ENCODE measurements at places on chromosomes 12 and 14. TPM values are rescaled to one million over a fixed set of nuclear protein-coding genes. Genes with fewer than 3 reads are reported as not detected.

- peaks cover 4% of the 10 kb centered on the region for H3K27me3 ChIP-seq
- H3K27ac ChIP-seq, result no peak overlapping the region
- peaks cover 6% of the 10 kb centered on the region for H3K4me1 ChIP-seq
- H3K36me3 ChIP-seq, result no peaks in the 10 kb centered on the region
Measured at GRCh38 chr12:112892856-112893255, 13.9 kb upstream of the OAS1 start.

- no peaks in the 10 kb centered on the region for H3K27me3 ChIP-seq
- no peak overlapping the region for H3K27ac ChIP-seq
- no peaks in the 10 kb centered on the region for H3K4me1 ChIP-seq
- no peak for DNase-seq
- H3K36me3 ChIP-seq, result no peaks in the 10 kb centered on the region
Measured at GRCh38 chr14:33435911-33436689, 497.4 kb downstream of the NPAS3 start.

GRCh38 chr12:29152223-29152868 lies 3.3 kb downstream of the FAR2 start:
- no peaks in the 10 kb centered on the region for H3K36me3 ChIP-seq
- DNase-seq, result no peak
- peaks cover 33% of the 10 kb centered on the region for H3K4me1 ChIP-seq

GRCh38 chr12:64268409-64268808 lies 46.3 kb upstream of the KICS2 start:
- DNase-seq, result no peak
- peaks cover 2% of the 10 kb centered on the region for H3K27me3 ChIP-seq
- H3K4me1 ChIP-seq, result no peaks in the 10 kb centered on the region
- no peak overlapping the region for H3K4me3 ChIP-seq

DNA sequence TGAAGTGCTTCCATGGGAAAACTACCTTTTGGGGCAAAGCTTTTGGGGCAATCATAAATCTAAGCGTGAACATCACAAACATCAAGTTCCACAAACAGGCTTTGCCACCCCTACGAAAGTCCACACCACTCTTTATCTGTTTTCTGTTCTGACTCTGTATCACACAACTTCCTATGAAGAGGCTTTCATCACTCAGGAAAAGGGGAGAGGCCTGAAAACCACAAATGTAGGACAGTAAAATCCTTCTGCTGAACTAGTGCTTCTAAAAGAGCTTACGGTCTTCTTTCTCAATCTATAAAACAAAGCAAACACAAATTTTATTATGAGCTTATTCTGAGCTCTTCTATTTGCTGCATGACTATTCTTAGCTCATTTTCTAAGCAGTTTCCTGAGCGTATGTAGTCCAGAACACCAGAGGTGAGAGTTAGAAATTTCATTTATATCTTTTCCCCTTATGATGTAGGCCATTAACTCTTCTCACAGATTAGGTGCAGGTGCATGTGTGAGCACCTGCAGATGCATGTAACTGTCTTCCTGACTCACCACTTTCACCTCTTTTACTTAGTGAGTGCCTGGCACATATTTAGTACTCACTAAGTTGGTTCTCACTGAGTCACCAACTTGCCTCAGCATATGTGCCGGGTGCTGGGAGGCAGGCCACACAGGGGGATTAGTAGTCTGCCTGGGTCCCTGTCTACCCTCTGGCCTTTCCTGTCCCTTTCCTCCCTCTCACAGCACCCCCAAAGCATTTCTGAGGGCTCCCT lies 32.9 kb upstream of the SYCP3 start:
- H3K4me3 ChIP-seq, result no peak overlapping the region
- peaks cover 46% of the 10 kb centered on the region for H3K36me3 ChIP-seq
- no peaks in the 10 kb centered on the region for H3K27me3 ChIP-seq
- no peak overlapping the region for H3K27ac ChIP-seq
- H3K4me1 ChIP-seq, result no peaks in the 10 kb centered on the region
- no peak for DNase-seq

GRCh38 chr12:64172143-64172970 lies 49.7 kb downstream of the KICS2 start:
- H3K27ac ChIP-seq, result no peak overlapping the region
- H3K4me3 ChIP-seq, result no peak overlapping the region
- H3K4me1 ChIP-seq, result no peaks in the 10 kb centered on the region
- H3K36me3 ChIP-seq, result no peaks in the 10 kb centered on the region
- DNase-seq, result no peak

TGM1 gene
- 6.5 TPM for total RNA-seq

POTEG gene
- total RNA-seq, result not detected

DNA sequence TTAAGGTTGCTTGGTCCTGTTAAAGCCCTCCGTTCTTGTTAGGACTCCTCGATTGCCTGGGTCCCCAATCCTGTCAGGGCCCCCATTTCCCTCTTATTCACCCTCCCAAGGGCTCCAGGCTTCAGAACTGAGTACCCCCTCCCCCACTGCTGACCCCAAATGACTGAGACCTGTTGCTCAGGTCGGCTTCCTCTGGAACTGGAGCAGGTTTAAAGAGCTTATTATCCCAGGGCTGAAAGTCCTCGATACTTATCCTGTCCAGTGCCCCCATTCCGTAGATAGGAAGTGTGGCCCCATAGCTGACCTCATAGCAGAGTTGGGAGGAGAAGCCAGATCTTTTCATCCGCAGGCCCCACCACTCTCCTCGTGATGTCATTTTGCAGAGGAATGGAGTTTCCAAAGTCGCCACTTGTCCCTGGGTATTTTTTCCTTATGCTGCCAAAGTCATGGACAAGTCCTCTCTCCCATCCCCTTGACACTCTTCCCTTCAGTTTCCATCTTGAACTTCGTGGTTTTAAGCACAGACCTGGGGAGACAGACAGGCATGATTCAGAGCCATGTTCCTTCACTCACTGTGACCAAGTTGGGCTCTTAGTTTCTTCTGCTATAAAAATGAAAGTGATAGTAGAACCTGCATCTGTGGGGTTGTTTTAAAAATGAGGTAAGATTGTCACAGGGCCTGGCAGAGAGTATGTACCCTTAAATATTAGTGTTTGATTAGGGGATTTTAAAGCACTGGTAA lies 1.2 kb downstream of the USP30 start:
- peaks cover 22% of the 10 kb centered on the region for H3K4me1 ChIP-seq
- no peak for DNase-seq
- peak overlapping the region; percentile 86 for H3K27ac ChIP-seq
- peak overlapping the region; percentile 85 for H3K4me3 ChIP-seq
- H3K27me3 ChIP-seq, result no peaks in the 10 kb centered on the region

GRCh38 chr14:105168093-105168420 lies 519 bp downstream of the JAG2 start:
- peaks cover 22% of the 10 kb centered on the region for H3K27me3 ChIP-seq
- H3K4me1 ChIP-seq, result peaks cover 19% of the 10 kb centered on the region
- H3K36me3 ChIP-seq, result no peaks in the 10 kb centered on the region
- H3K4me3 ChIP-seq, result peak overlapping the region; percentile 66

RILPL2 gene
- total RNA-seq, result 11.2 TPM

ZNF10 gene
- 8.4 TPM for total RNA-seq

DNA sequence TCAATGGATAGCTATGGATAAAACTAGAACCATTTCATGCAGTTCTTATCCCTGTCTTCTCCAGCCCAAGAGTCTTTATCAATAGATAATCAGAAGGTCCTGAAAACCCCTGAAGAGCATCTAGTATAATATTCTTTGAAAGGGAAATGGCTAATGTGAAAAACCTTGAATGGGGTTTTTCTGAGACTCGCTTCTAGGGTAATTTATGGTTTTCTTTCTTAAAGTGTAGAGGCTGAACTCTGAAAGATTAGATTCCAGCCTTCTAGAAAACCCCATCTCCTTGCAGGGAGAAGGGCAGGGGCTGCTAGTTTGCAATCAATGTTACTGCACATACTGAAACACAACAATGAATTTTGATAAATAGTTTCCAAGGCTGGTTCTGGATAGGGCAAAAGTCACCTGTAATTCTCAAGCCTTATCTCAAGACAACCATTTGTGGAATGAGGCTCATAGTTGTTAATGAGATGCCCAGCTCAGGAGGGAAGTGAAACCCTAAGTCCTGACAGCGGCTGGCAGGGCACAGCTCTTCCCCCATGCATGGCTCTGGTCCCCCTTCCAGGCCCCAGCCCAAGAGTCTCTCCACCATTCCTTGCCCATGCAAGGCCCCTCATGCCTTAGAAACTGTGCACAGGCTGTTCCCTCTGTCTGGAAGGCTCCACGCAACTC lies 33.7 kb upstream of the PYGL start:
- no peaks in the 10 kb centered on the region for H3K36me3 ChIP-seq
- no peak for DNase-seq
- H3K4me3 ChIP-seq, result no peak overlapping the region

- no peak overlapping the region for H3K27ac ChIP-seq
- H3K27me3 ChIP-seq, result peaks cover 61% of the 10 kb centered on the region
- peak overlapping the region; percentile 71 for H3K4me3 ChIP-seq
- DNase-seq, result no peak
- H3K36me3 ChIP-seq, result no peaks in the 10 kb centered on the region
Measured at GRCh38 chr12:54033980-54034784, 1.3 kb downstream of the HOXC5 start.

- no peak overlapping the region for H3K27ac ChIP-seq
- no peak overlapping the region for H3K4me3 ChIP-seq
- H3K4me1 ChIP-seq, result peaks cover 37% of the 10 kb centered on the region
- no peaks in the 10 kb centered on the region for H3K27me3 ChIP-seq
- H3K36me3 ChIP-seq, result no peaks in the 10 kb centered on the region
- no peak for DNase-seq
Measured at GRCh38 chr14:77241955-77242354, 29.1 kb downstream of the NGB start.

PPP1R13B gene
- total RNA-seq, result 18.8 TPM

PROX2 gene
- total RNA-seq, result not detected

DNA sequence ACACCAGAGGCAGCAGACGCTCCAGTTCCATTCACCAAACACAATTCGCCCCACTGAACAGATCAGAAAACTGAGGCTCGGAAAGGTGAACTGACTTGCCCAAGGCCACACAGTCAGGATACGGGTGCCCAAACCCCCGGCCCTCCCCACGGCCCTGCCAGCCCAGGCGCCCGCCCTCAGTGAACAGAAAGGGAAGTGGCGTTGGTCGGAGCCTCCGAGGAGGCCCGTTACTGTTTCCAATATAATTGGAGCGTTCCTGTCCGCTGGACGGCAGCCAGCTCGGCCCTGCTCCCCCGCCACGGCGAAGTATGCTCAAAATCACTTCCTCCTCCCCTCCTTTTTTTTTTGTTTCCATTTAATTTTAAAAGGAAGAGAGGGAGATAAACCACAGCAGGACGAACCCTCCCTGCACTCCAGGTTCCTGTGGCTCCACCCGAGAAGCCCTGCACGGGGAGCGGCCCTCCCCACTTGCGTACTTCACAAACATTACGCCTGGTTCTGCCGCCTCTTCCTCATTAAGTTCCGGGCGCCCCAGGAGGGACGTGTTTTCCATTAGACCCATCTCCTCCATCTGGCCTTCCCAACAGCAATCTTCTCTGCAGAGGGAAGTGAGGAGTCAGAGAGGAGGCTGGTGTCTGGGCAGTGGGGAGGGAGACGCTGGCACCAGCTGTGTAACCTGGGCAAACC lies 61.1 kb downstream of the NCOR2 start:
- peaks cover 6% of the 10 kb centered on the region for H3K36me3 ChIP-seq
- no peak overlapping the region for H3K27ac ChIP-seq
- H3K4me3 ChIP-seq, result peak overlapping the region; percentile 8
- H3K4me1 ChIP-seq, result peaks cover 55% of the 10 kb centered on the region
- DNase-seq, result no peak

NEUROD4 gene
- not detected for total RNA-seq

GRCh38 chr12:69987579-69988091 lies 162.6 kb downstream of the MYRFL start:
- H3K4me1 ChIP-seq, result no peaks in the 10 kb centered on the region
- DNase-seq, result no peak
- no peak overlapping the region for H3K27ac ChIP-seq
- H3K36me3 ChIP-seq, result no peaks in the 10 kb centered on the region

- H3K4me1 ChIP-seq, result peaks cover 26% of the 10 kb centered on the region
- no peaks in the 10 kb centered on the region for H3K27me3 ChIP-seq
- H3K27ac ChIP-seq, result peak overlapping the region; percentile 16
- no peak for DNase-seq
- H3K36me3 ChIP-seq, result peaks cover 24% of the 10 kb centered on the region
- H3K4me3 ChIP-seq, result no peak overlapping the region
Measured at GRCh38 chr12:53579545-53579955, 46.6 kb downstream of the ATF7 start.

PZP gene
- not detected for total RNA-seq

- H3K4me1 ChIP-seq, result peaks cover 73% of the 10 kb centered on the region
- peak overlapping the region; percentile 53 for H3K4me3 ChIP-seq
- H3K27me3 ChIP-seq, result no peaks in the 10 kb centered on the region
- peaks cover 51% of the 10 kb centered on the region for H3K36me3 ChIP-seq
Measured at GRCh38 chr12:11753150-11753499, 103.7 kb downstream of the ETV6 start.

GRCh38 chr12:4909734-4910501 lies at the start of gene KCNA1:
KCNA1 (plus strand) TSS chr12:4909905; CDS start chr12:4911379, 1,474 bp downstream.
- H3K4me3 ChIP-seq, result peak within 1 kb of the TSS; percentile 91
- peak within 1 kb of the TSS; percentile 19 for H3K27ac ChIP-seq
- peaks cover 43% of the 10 kb centered on the region for H3K27me3 ChIP-seq
- peaks cover 25% of the 10 kb centered on the region for H3K4me1 ChIP-seq

TAS2R14 gene
- total RNA-seq, result 3.1 TPM

- no peak overlapping the region for H3K27ac ChIP-seq
- H3K4me1 ChIP-seq, result peaks cover 4% of the 10 kb centered on the region
- H3K36me3 ChIP-seq, result no peaks in the 10 kb centered on the region
Measured at GRCh38 chr14:85535991-85536832, 6.3 kb downstream of the FLRT2 start.

DNA sequence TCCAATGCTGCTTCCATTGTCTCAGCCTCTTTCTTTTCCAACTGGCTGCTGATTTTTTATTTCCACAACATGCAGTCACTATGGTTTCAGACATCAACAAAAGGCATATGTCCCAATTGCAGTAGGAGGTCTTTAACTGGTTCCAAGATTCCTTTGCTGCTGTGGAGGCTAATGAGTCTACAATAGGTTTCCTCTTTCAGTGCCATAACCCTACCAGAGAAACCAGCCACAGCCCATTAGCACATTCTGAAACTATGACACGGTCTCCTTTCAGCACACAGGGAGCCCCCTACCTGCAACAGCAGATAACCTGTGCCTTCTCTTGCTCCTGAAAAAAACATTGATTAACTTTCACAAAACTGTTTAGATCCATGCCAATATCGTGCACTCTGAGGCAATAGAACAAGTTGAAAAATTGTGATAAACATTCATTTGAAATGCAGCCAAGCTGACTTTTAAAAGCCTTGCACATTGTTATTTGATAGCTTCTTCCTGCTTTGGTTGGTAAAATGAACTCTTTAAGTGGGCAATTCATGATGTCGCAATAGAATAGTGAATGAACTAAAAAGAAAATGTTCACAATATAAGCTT lies 32.4 kb downstream of the PLEKHG7 start:
- peaks cover 14% of the 10 kb centered on the region for H3K36me3 ChIP-seq
- no peak overlapping the region for H3K4me3 ChIP-seq
- DNase-seq, result no peak
- no peaks in the 10 kb centered on the region for H3K4me1 ChIP-seq

DNA sequence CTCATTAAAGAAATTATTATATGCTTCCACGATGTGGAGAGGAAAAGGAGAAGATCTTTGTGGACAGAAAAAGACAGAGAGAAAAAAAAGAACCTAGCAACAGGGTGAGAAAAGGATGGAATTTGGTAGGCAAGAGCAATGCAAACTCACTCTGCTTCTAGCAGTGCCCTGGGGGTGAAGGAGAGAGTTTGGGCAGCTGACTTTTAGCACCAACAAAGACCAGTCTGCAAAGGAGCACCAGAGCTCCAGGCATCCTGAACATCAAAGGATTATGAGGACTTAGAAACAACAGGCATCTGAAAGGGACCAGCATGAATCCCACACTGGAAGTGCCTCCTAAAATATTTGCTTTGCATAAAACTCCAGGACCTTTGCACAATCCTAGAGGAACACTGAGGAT lies 32.8 kb upstream of the RERG start:
- no peak overlapping the region for H3K4me3 ChIP-seq
- H3K27ac ChIP-seq, result no peak overlapping the region
- peaks cover 24% of the 10 kb centered on the region for H3K27me3 ChIP-seq
- H3K36me3 ChIP-seq, result no peaks in the 10 kb centered on the region

MRPL51 gene
- 130 TPM for total RNA-seq

Measured in activated B cell treated with CpG ODN at 0.5 μM for 24 hours (primary cell).